ENCODE measurements at places on chromosomes 2 and 18. TPM values are rescaled to one million over a fixed set of nuclear protein-coding genes. Genes with fewer than 3 reads are reported as not detected.

GRCh38 chr2:172273910-172274571 is 153.3 kb upstream of the ITGA6 start:
- ATAC-seq, result no peak

- no peak for ATAC-seq
These were observed 19.2 kb downstream of the NRP2 start for GRCh38 chr2:205701509-205701908.

DNA sequence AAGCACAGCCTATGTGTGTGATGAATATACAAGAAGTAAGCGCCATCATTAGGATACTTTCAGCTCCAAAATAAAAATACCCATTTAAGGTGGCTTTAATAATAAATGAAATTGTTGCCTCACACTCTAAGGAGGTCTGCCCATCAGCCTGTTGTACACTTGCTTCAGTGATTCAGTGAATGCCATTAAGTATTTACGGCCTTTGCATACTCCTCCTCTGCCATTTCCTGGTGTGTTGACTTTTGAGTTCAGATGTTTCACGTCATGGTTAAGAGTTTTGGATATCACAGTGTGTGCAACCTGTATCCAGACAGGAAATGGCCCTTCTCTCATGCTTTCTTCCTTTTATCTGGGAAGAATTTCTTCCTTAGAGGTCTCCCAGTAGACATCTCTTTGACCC is 38.6 kb upstream of the SNORC start:
- ATAC-seq, result no peak

DNA sequence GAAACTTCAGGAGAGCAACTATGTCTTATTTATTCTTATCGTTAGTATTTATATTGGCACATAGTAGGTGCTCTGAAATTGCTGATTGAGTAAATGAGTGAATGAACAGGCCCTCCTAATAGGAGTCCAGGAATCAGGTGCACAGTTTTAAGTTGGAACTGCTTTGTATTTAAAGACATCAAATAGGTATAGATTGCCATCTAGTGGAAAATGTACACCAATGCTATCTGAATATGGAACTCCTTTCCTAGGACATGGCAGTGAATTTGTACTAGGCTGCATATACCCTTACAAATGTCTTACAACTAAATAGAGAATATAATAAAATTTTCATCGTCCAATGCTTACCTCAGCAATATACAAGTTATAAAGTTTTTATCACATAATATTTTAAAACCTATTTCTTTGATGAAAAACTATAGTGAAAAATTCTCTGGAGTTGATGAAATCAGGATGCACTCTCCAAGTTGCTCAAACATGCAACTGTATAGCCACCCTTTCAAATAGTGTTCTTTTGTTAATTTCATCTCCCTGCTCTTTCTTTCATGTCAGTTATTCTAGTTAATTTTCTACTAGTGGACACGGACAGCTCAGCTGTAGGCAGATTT is 318.9 kb upstream of the SYT4 start:
- no peak for ATAC-seq

- no peak for ATAC-seq
These were observed 5.6 kb downstream of the FBXO36 start for GRCh38 chr2:229927817-229928321.

The NCK2 gene
- total RNA-seq, result 131 TPM
